ENCODE measurements at places on chromosomes 4 and X.
A peak's percentile ranks its signal among the peaks of the same experiment; 100 is the strongest.

GRCh38 chr4:38570647-38571276 lies 93.2 kb upstream of the KLF3 start:
- no peak for DNase-seq

DNA sequence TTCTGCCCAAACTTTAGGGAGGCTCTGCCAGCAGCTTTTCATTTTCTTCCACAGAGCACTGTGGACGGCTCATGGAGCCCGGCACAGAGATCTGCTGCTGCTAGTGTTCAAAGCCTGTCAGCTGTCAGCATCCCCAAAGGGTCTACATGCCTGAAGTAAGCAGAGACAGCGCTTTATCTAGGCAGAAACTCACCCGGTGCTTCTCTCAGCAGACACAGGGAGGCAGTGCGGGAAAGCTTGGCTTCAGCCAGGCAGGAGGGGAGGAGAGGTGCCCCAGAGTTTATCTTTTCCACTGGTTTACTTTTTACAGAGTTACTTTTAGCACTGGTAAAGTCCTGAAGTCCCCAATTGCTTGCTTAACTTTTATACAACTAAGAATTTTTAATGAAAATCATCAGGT lies 339.3 kb downstream of the NKX6-1 start:
- DNase-seq: no peak

- DNase-seq: peak; percentile 27
These were observed 81.9 kb downstream of the HMGB2 start for GRCh38 chr4:173252024-173252935.

DNA sequence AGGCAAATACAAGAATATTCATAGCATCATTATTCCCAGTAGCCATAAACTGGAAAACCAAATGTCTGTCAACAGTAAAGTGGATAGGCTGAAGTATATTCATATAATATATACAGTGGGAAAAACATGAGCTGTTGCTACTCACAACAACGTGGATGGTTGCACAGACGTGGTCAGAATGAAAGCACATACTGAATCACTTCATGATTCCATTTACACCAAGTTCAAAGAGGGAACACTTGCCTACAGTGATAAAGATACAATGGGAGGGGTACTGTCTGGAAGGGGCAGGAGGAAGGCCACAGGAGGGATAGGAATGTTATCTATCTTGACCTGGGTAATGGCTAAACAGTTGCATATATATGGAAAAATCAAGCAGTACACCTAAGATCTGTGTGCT lies 25.3 kb downstream of the APBB2 start:
- DNase-seq: no peak

DNA sequence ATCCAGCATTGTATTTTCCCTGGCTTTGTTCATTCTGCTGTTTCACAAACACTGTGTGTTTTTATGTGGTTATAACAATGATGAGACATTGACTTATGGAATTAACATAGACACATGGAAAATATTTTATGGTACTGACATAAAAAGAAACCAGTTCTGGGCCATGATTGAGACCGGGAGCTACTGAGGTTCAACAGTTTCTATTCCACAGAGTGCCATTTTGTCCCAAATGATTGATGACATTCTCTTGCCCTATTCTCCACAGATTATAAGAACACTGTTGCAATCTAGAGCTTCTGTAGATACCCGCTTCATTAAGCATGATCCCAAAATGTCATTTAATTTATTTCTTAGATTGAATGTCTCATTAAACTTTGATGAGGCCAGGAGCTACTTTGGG lies 326.8 kb downstream of the RPA4 start:
- no peak for DNase-seq

GRCh38 chr4:76539979-76540378 lies 105.0 kb downstream of the SHROOM3 start:
- DNase-seq: no peak

DNA sequence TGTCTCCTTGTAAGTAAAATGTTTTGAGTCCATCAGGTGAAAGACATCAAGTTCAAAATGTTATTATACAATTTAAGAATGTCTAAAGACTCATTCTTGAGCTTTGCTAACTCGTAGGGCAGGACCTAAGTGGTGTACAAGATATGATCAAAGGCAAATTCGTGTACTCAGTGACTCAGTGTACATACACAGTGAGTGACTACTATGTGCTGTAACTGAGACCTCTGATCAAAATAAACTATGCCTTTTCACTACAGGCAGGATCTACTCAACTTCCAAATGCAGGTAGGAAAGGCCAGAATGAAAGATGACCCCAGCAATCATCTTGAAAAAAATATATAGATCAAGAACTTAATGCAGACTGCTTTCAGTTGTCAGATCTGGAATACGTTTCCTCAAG lies 49.9 kb downstream of the ADGRG2 start:
- no peak for DNase-seq

GRCh38 chrX:136823175-136823574 lies 42.4 kb upstream of the ARHGEF6 start:
- no peak for DNase-seq

- no peak for DNase-seq
These were observed 99.2 kb downstream of the ADGRL3 start for GRCh38 chr4:61299316-61299715.

DNA sequence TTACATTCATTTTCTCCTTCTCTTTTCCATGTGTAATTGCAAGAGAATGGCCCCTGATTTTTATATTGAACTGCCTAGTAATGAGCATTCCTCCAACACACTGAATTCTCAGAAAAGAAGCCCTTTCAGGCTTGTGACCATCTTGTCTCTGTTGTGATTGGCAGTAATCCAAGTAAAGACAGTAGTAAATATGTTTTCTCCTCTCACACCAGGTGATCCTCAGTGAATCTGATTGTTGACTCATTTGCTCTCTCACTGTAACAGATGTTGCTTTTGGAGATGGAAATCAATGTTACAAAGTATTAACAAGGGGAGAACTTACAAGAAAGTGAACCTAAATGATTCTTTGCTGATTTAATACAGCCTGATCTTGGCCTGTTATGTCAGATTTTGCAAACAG lies 271.0 kb downstream of the AFF2 start:
- no peak for DNase-seq

GRCh38 chr4:98728433-98728832 lies 70.0 kb upstream of the TSPAN5 start:
- peak; percentile 27 for DNase-seq

DNA sequence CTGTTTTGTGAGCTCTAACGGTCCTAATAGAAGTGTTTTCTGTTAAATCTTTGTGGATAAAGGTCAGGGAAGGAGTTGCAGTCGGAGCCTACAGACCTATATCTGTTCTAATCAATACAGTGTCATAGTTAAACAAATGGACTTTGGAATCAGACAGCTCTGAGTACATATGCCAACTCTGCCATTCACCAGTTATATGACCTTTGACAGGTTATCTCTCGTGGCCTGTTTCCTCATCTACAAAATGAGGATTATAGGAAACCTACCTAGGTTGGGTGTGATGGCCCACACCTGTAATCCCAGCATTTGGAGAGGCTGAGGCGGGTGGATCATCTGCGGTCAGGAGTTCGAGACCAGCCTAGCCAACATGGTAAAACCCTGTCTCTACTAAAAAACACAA lies 89.7 kb downstream of the MID1IP1 start:
- no peak for DNase-seq

DNA sequence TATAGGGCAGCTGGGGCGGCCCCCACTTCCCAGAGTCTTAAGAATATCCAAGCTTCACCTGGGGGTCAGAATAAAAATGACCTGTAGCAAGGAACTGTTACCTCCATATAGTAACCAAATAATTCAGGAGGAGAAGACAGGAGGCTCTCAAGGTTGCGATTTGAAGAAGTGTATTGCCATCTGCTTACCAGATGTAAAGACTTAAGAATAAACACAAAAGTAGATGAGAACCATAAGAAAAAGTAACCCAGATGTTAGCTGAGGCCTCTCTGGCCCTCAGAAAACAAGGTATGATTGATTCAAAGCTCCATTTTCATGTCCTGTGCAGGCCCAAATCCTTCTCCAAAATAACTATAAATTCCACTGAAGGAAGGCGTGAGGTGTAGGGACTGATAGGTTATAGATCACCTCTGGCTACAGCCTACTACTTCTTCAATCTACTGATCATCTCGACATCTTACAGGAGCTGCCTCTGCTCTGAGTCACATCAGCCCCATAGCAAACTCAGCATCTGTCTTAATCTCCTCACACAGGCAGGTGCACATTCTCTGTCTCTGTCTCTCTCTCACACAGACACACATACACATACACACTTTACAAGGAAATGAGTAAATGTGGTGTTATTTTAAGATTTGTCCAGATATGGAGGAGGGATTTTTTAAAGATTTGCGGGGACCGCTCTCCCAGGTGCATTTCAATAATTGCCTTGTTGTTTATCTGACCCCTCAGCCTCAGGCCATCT lies 193.9 kb upstream of the EDNRA start:
- no peak for DNase-seq

DNA sequence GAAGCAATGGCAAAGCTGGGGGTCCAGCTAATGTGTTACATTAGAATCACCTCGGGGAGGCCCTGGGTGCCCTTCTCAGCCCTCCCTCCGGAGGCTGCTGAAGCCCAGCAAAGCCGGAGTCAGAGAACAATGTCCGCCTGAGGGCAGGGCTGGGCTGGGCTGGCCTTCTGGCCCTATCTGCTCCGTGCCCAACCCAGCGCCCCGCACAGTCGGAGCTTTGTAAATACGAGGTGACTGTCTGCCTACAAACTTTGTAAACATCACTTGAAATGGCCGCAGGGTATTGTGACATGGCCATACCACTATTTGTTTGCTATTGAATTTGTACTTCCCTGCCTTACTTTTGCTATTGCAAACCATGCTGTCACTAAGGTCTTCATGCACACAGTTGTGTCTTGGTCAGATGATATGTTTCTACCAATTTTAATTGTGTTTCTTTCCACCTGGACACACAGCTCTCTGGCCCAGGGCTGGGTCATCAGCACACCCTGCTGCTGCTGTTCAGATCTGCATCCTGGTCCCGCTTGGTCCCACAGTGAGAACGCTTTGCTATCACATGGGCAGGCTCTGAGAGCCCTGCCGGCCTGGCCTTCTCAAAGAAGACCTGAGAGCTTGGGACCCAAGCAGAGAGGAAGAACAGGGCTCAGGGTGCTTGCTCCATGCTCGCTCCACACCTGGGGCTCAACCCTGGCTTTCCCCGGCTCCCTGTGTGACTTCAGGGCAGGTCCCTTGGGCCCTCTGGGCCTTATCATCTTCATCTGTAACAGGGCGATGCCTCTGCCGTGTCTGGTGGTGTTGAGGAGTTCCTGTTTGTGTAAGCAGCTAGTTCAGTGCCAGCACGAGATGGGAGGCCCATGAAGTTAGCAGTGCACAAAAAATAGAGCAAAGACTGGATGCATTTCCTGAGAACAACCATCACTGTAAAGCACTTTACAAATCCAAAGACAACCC lies 2.3 kb downstream of the S100P start:
- no peak for DNase-seq

DNA sequence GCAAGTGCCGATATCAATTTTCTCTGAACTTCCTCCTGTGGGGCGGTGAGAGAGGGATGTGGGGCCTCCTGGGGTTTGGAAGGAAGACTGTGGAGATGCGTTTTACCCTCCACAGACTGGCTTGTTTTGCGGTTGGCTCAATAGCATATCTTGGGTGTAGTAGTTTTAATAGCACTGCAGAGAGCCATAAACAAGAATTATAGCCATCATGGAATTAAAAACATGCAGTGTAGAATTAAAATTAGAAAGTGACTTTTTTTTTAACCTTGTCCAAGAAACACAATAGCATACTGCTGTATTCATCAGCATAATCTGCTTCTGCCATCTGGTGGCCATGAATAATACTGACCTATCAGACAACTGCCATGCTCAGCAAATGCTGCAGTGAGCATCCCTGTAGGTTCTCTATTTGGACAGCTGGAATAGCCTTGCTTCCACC lies 47.3 kb upstream of the SCML1 start:
- DNase-seq: peak; percentile 0

DNA sequence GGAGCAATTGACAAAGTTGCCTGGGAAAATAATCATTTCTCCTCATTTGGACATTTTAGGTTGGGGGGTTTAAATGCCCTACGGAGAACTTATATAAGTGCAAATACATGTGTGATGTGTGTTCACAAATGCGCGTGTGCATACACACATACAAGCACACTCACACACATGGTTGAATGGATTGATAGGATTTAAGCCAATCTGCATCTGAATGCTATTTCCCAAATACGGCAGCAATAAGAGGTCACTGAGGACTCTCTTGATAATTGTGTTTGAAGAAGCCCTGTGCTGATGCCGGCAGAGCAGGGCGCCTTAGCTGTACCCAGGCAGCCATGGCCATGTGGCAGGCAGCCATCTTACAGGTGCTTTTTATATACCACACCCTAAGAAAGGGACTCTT lies 165.3 kb upstream of the LEF1 start:
- DNase-seq: no peak

GRCh38 chr4:149790172-149790907 lies 25.3 kb downstream of the IQCM start:
- DNase-seq: no peak

GRCh38 chr4:89070041-89070440 lies 13.1 kb upstream of the FAM13A start:
- DNase-seq: no peak

GRCh38 chrX:3609810-3610209 lies 103.6 kb downstream of the PRKX start:
- DNase-seq: no peak

GRCh38 chrX:130772105-130772775 lies 130.8 kb downstream of the ENOX2 start:
- DNase-seq: no peak

GRCh38 chr4:152478461-152479237 lies 57.2 kb downstream of the FBXW7 start:
- no peak for DNase-seq

DNA sequence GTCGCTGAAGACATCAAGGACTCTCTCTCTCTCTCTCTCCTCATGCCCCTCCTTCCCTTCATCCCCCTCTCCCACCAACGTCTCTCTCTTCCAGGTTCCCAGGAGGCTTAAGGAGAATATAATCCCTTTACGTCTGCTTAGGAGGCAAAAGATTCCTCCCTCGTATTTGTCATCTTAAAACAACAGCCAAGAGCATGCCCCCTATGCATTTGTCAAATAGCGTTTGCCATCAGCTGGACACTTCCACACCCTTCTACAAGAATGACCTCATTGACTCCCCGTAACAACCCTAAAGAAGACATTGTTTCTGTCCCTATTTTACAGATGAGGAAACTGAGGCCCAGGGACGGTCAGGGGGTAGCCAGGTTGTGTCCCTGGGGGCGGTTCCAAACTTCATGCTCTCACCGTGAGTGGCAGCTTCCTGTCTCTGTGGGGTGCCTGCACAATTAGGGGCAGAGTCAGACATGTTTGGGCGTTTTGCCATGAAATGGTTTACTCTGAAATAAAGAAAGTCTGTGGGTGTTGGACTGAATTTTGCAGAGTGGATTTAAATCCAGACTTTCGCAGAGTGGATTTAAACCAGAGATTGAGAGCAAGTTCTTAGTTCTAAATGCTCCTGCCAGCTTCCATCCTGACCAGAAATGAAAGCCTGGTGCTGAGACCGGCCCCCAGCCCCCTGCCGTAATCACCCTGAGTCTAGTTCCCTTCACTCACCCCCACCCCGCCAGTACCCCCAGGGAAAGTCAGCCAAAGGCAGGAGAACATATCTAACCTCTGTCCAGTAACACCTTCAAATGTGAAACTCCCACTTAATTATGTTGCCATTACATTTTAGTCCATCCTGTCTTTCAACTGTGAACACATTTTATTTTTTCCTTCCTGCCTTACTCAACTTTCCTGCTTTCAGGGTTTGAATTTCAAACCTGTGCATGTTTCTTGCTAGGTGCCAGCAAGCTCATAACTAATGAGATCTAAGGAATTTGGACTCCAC lies 44.3 kb upstream of the TBL1X start:
- no peak for DNase-seq

GRCh38 chr4:74431113-74431826 lies 13.7 kb upstream of the AREG start:
- DNase-seq: no peak

- no peak for DNase-seq
These were observed 125.0 kb downstream of the ARHGAP6 start for GRCh38 chrX:11540532-11541377.

Measured in anterior cingulate cortex (tissue), 58 donors.